ENCODE measurements at places on chromosomes 12 and 14.

GRCh38 chr12:107091381-107091780 lies 2.0 kb downstream of the CRY1 start:
- no peak for DNase-seq

- no peak for DNase-seq
These were observed 108.4 kb downstream of the GPR135 start for GRCh38 chr14:59356767-59357166.

GRCh38 chr12:58727521-58727920 lies 192.8 kb downstream of the LRIG3 start:
- DNase-seq, result no peak

DNA sequence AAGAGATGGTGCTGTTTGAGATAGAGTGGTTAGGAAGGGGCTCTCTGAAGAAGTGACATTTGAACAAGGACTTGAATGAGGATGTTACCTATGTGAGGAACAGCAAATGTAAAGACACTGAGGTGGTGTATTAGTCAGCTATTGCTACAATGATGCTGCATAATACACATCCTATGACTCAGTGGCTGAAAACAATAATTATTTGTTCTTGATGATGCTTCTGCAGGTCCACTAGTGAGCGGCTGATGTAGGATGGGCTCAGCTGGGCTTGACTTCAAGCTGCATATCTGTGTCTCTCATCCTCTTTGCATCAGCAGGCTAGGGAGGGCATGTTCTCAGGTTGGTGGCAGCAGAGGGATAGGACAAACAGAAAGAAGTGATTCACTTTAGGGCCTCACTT lies 21.4 kb upstream of the CLMN start:
- DNase-seq, result no peak

GRCh38 chr12:88433997-88434703 lies 146.1 kb downstream of the KITLG start:
- DNase-seq, result no peak

GRCh38 chr14:35299708-35300107 lies 7.5 kb downstream of the PSMA6 start:
- DNase-seq, result no peak

- no peak for DNase-seq
These were observed 70.7 kb upstream of the VASH1 start for GRCh38 chr14:76690502-76691105.

GRCh38 chr12:31524791-31525495 lies 66.0 kb downstream of the DENND5B start:
- no peak for DNase-seq

- no peak for DNase-seq
These were observed 58.9 kb downstream of the DIO3 start for GRCh38 chr14:101620031-101620788.

DNA sequence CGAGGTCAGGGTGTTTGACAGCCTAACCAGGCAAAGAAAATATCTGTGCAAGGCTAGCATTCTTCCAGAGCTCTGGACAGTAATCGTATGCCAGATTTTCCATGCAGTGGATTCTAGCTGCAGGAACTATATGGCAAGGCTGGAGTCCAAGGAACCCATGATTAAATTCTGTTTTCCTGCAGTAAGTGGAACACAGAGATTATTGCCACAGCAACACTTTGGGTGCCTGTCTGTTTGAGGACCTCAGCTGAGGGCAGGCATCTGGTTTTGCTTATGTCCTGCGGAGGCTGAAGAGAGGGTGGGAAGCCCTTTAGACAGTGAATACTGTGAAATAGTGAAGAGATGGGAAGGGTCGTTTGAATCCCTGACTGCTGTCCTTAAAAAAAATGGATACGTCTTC lies 104.4 kb downstream of the DAD1 start:
- DNase-seq, result no peak

DNA sequence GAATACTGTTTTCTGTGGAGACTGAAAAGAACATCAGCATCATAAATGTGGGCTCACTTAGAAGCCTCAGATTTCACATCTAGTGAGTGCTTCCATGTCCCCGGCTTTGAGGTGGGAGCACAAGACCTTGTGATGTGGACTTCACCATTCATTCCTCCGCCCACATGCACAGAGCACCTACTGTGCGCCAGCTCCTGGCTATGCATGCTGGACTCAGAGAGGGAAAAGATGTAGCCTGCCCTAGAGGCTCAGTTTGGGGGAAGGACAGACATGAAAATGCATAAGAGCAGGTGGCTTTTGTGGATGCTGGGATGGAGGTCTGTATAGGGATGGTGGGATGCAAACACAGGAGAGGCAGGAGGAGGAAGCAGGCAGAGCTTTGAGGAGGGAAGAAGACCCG lies 65.0 kb downstream of the SERPINA3 start:
- no peak for DNase-seq

GRCh38 chr12:2124466-2125023 lies 71.8 kb downstream of the CACNA1C start:
- no peak for DNase-seq

- DNase-seq, result no peak
These were observed 187.4 kb upstream of the RASSF8 start for GRCh38 chr12:25771041-25771440.

GRCh38 chr14:76208340-76208739 lies 56.6 kb downstream of the GPATCH2L start:
- DNase-seq, result no peak

- no peak for DNase-seq
These were observed 11.1 kb upstream of the CMAS start for GRCh38 chr12:22034709-22035506.

DNA sequence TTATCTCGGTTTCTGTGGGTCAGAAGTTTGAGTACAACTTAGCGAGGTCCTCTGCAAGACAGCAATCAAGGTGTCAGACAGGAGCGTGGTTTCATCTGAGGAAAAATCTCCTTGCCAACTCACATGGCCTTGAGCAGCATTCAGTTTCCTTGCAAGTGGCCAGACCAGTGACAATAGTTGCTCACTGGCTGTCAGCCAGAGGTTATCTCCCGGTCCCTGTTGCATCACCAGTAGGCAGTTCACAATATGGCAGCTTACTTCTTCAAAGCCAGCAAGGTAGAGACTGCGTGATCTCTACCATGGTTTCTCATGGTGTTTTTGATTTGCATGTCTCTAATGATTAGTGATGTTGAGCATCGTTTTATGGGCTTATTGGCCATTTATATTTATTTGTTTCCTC lies 143.8 kb upstream of the DAAM1 start:
- DNase-seq, result no peak

GRCh38 chr12:94242901-94243300 lies 94.5 kb downstream of the PLXNC1 start:
- no peak for DNase-seq

DNA sequence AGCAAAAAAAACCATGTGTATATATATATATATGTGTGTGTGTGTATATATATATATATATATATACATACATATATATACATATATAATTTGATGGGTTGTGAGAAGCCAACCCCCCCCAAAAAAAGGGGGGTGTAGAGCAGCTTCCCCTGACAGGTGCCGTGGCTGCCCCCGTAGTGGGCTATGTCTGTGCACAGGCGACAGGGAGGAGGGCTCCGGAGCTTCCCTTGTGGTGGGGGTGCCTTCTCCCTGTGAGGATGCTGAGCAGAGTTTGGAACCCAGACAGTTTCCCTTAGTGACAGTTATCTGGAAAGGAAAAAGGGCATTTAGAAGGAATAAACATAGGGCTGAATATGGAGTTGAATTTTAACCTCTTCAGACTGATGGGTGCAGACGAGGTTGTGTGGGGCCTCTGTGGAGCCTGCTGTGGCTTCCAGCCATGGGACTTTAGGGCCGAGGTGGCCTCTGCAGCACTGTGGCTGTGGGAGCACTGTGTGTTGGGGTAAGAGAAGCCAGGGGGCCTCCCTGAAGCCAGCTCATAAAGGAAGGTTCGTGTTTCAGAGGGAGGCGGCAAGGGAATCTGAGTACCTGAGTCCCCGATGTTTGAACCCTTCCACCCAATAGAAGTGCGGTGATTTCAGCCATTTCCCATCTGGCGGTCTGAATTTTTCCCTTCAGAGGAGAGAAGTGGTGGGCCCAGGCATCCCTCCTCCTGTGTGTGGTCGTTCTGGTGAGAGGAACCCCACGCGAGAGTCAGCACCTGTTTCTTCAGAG lies 19.8 kb downstream of the XRCC3 start:
- DNase-seq, result no peak

DNA sequence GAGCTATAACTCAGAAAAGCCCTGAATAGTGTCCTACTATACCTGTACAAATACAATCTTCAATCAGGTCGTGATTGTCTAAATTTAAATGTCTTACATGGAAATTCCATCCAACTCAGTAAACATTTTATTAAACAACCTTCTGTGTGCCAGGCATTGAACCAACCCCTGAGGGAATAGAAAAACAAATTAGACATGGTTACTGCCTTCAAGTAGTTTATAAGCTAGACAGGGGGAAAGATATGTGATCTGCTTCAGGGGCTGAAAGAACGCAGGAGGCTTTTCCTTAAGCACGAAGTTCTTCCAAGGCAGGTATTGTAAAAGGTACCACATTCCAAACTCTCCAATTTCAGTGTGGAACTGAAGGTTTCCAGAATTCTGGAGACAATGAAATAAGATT lies 39.7 kb upstream of the STAB2 start:
- DNase-seq, result no peak
